ENCODE measurements at places on chromosomes 1 and 21.

- DNase-seq, result no peak
Measured at GRCh38 chr1:118143831-118144230, 41.2 kb downstream of the SPAG17 start.

DNA sequence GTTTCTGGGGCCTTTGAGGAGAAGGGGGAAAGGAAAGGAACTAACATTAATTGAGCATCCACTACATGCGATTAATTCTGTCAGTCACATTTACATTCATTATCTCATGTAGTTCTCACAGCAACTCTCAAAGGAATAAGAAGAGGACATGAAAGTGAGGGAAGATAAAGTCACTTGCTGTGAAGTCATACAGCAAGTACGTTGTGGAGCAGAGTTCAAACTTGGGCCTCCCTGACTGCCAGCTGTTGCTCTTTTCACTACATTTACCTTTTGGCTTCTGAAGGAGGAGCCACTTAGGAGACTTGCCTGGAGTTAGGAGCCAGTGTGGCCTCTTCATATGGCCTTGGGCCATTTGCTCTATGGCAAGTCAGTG is 6.2 kb downstream of the ZNF691 start:
- DNase-seq, result no peak

GRCh38 chr1:50930193-50930592 is 29.9 kb downstream of the FAF1 start:
- no peak for DNase-seq

DNA sequence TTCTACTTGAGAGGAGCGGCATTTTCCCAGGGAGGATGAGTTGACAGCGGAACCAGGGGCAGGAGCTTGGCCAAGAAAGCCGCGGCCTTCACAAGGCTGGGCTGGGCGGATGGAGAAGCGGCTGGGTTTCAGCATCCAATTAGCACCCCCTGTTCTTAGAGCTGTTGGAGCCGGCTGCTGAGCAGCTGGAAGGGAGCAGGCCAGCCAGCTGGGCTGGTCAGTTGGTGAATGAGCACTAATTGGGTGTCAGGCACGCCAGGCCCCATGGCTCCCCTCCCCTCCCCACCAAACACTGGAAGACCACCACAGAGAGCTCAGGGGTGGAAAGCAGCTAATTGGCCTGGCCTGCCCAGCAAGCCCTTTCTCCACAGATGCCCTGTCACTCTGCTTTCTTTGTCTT is 245.6 kb downstream of the RRAGC start:
- no peak for DNase-seq

- DNase-seq, result no peak
Measured at GRCh38 chr1:8059161-8059622, 33.1 kb upstream of the ERRFI1 start.

Measured in CD4-positive, alpha-beta T cell treated with Interleukin-2 at 100 ng/mL for 4 hours (primary cell).